ENCODE measurements at places on chromosomes 7 and 10. TPM values are rescaled to one million over a fixed set of nuclear protein-coding genes. Genes with fewer than 3 reads are reported as not detected.

DNA sequence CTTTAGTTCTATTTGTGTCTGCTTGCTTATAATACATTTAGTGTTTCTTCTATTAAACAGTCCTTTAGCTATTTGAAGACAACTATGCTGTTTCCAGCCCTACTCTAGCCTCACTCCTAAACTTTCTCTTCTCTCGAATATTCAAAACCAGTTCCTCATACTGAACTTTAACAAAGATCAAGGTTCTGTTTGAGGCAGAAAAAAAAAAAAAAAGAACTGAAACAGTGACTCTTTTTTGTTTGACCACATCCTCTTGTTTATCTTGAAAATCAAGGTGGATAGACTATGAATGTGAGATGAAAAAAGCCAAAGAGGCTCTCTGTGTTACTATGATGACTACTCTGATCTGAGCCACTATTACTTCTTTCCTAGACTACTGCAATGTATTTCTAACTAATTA, 154.3 kb downstream of the ZNF365 start:
- H3K4me3 ChIP-seq: no peak overlapping the region
- H3K36me3 ChIP-seq: no peaks in the 10 kb centered on the region
- no peak for DNase-seq
- no peaks in the 10 kb centered on the region for H3K27me3 ChIP-seq

DNA sequence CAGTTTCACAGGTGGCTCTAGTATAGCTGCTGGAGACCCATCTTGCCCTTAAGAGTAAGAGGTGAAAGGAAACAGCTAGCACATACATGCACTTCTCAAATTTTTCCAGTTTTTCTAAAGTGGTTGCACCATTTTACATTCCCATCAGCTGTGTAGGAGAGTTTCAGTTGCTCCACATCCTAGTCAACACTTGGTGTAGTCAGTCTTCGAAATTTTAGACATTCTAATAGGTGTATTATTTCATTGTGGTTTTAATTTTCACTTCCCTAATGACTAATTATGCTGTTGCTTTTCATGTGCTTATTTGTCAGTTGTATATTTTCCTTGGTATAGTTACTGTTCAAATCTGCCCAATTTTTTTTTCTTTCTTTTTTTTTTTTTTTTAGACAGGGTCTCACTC, 9.5 kb upstream of the HACD1 start:
- no peaks in the 10 kb centered on the region for H3K36me3 ChIP-seq
- no peaks in the 10 kb centered on the region for H3K4me1 ChIP-seq
- no peak overlapping the region for H3K27ac ChIP-seq
- no peak for DNase-seq

DNA sequence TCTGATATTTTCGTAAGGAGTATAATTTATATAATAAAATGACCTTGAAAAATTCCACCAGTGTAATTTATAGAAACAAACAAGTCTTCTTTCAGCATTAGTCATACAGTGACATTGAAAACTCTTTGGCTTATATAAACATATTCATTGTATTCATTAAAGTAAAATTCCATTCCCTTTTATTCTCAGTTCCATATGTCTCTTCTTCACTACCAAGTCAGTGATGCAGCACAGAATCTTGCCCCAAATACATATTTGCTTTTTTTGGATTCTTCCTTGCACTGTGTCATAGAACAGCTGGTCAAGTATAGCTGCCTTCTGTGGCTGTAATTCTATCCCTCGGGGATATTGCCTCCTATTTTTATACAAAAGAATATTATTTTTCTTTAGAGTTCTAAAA, 884.5 kb upstream of the POT1 start:
- no peaks in the 10 kb centered on the region for H3K4me1 ChIP-seq
- no peak overlapping the region for H3K4me3 ChIP-seq
- no peaks in the 10 kb centered on the region for H3K27me3 ChIP-seq
- no peak overlapping the region for H3K27ac ChIP-seq

DNA sequence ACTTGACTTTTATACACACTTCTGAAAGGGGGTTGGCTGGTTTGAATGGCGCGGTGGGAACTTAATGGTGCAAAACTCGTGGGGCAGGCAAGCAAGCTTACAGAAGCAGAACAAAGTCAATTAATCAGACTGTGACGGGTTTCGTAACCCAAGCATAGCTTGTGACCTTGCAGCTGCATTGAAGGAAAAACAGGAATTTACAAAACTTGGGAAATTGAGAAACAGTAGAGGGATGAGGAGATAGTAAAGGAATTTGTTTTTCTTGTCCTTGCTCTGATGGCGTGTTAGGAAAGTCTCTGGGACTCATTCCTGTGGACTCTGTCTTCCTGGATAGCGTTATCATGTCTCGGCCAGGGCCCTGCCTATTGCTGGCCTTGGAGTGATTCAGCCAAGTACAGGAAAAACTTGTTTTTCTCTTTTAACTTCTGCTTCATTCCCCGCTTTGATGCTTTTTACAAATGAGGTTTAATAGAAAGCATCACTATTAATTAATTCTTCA, 220.0 kb upstream of the KCND2 start:
- H3K4me1 ChIP-seq: no peaks in the 10 kb centered on the region
- peak overlapping the region; percentile 30 for H3K27ac ChIP-seq
- H3K27me3 ChIP-seq: no peaks in the 10 kb centered on the region
- DNase-seq: peak; percentile 60
- no peak overlapping the region for H3K4me3 ChIP-seq
- no peaks in the 10 kb centered on the region for H3K36me3 ChIP-seq

GRCh38 chr10:73797324-73798025, 12.1 kb downstream of the ZSWIM8 start:
- no peak overlapping the region for H3K4me3 ChIP-seq
- H3K36me3 ChIP-seq: peaks cover 100% of the 10 kb centered on the region
- no peak for DNase-seq
- H3K27ac ChIP-seq: no peak overlapping the region

Gene CARD11
- total RNA-seq: 0.84 TPM

- H3K4me3 ChIP-seq: no peak overlapping the region
- peaks cover 2% of the 10 kb centered on the region for H3K27me3 ChIP-seq
- no peak for DNase-seq
- no peak overlapping the region for H3K27ac ChIP-seq
Observed at GRCh38 chr7:121909716-121910345, 36.9 kb downstream of the PTPRZ1 start.

DNA sequence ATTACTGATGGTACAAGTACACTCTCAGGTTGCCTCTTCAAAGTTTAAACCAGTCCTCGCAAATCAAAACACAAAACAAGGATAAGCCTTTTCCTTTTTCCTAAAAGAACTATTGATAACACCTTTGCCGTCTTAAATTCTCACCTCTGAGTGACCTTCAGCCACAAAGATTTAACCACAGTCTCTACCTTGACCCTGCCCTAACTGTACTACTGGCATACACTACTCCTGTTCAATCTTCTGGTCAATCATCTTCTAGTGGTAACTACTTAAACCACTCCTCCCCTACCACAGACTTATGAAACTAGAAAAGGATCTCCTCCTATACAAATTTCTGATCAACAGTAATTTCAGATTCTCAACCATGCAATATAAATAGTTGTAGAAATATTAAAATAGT, 15.1 kb downstream of the UPF2 start:
- no peak for DNase-seq
- H3K36me3 ChIP-seq: peaks cover 5% of the 10 kb centered on the region
- H3K27ac ChIP-seq: no peak overlapping the region
- H3K4me1 ChIP-seq: peaks cover 14% of the 10 kb centered on the region
- no peak overlapping the region for H3K4me3 ChIP-seq

- no peaks in the 10 kb centered on the region for H3K36me3 ChIP-seq
- no peaks in the 10 kb centered on the region for H3K27me3 ChIP-seq
- no peak overlapping the region for H3K4me3 ChIP-seq
- H3K27ac ChIP-seq: no peak overlapping the region
Observed at GRCh38 chr7:81159402-81159801, 240.6 kb upstream of the SEMA3C start.

GRCh38 chr7:55546814-55547213, 25.5 kb downstream of the VOPP1 start:
- H3K27ac ChIP-seq: peak overlapping the region; percentile 89
- no peaks in the 10 kb centered on the region for H3K27me3 ChIP-seq
- peaks cover 70% of the 10 kb centered on the region for H3K4me1 ChIP-seq

Gene SEMA4G
- total RNA-seq: 0.74 TPM

DNA sequence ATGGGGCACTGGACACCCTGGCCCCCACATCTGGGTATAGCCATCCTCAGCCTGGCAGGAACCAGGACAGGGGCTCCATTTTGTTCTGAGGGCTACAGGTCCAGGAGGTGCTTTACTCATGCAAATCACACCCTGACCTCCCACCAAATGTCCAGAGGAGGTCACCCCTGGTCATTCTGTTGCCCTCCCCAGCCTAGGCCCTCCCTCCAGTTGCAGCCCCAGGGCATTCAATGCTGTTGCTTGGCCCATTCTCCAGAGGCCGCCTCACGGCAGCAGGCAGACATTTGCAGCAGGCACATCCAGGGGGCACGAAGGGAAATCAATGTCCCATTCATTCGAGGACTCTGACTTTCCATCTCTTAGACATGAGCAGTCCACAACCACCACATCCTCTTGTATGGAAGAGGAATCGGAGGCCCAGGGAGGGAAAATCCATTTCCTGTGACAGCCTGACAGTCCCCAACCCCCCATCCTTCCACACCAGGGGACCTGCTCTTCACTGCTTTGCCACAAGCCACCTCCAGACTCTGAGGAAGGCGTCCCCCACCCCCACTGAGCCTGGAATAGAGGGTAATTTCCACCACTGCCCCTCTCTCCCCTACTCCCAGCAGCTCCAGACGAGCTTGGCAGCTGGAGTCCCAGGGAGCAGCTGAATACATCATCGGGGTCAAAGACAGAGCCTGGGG, 76.2 kb upstream of the UNC5B start:
- peaks cover 2% of the 10 kb centered on the region for H3K27me3 ChIP-seq
- H3K4me1 ChIP-seq: no peaks in the 10 kb centered on the region
- no peak overlapping the region for H3K4me3 ChIP-seq
- no peaks in the 10 kb centered on the region for H3K36me3 ChIP-seq

GRCh38 chr7:46291050-46291438, 370.0 kb upstream of the IGFBP3 start:
- no peak overlapping the region for H3K27ac ChIP-seq
- H3K4me3 ChIP-seq: no peak overlapping the region
- no peaks in the 10 kb centered on the region for H3K4me1 ChIP-seq
- no peaks in the 10 kb centered on the region for H3K36me3 ChIP-seq
- no peak for DNase-seq

Gene HYAL4
- total RNA-seq: 2.2 TPM

Gene LRRD1
- total RNA-seq: not detected

- H3K4me3 ChIP-seq: no peak overlapping the region
- no peaks in the 10 kb centered on the region for H3K27me3 ChIP-seq
- peak; percentile 15 for DNase-seq
- H3K36me3 ChIP-seq: no peaks in the 10 kb centered on the region
- H3K4me1 ChIP-seq: peaks cover 25% of the 10 kb centered on the region
Observed at GRCh38 chr10:5947471-5948207, 29.7 kb downstream of the IL15RA start.

DNA sequence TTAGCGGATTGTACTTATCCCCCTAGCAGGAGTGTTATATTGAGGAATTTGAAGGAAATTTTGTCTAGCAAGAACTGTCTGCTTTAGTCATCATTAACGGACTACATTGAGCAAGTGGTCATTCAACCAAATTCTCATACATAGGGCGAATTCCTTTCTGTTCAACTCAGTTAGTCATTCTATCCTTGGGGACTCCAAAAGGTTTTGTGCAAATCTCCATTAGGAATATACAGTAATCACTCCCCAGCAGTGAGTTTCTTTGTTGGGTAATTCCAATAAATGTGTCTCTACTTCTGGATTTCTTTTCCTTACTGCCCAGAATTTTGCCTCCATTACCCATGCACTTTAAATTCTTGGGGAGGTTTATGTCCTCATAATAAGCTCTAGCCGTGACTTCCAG, 51.1 kb downstream of the EPDR1 start:
- no peaks in the 10 kb centered on the region for H3K4me1 ChIP-seq
- H3K4me3 ChIP-seq: no peak overlapping the region
- no peaks in the 10 kb centered on the region for H3K36me3 ChIP-seq
- H3K27me3 ChIP-seq: no peaks in the 10 kb centered on the region

DNA sequence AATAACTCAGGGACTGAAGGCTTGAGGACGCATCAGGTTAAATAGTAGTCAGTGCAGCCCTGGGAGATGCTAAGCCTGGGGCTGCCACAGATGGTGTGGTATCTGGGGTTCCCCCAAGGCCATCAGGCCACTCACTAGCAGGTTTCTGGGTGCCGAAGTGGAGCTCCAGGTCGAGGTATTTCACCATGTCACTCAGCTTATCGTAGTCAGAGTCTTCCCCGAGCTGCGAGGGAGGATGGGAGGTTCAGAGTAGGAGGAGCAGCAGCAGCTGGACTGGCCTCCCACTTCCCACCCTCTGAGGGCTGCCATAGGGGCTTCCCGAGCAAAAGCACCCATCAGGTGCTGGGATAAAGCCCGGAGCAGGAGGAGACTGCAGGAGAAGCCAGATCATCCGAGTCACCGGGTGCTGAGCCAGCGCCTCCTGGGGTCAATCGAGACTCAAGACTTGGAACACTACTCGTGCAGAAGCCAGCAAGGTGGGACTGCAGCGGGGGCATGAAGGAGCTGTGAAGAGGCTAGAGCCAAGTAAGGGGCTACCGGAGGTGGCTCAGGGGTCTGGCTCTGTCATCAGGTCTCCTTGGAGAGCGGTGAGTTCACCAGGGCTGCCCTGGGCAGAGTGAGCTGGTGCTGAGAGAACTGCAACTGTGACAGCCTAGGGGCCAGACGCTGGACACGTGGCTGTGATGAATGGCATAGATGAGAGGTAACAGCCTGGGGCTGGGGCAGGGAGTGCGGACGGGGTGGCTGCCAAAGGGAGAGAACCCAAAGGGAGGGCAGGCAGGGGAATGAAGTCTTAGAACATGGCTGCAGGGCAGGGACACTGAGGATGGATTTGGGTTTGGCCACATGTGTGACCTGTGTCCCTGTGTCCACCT, 45.3 kb downstream of the GRID2IP start:
- H3K27ac ChIP-seq: no peak overlapping the region
- peaks cover 9% of the 10 kb centered on the region for H3K4me1 ChIP-seq
- H3K27me3 ChIP-seq: no peaks in the 10 kb centered on the region
- H3K36me3 ChIP-seq: no peaks in the 10 kb centered on the region
- H3K4me3 ChIP-seq: no peak overlapping the region

DNA sequence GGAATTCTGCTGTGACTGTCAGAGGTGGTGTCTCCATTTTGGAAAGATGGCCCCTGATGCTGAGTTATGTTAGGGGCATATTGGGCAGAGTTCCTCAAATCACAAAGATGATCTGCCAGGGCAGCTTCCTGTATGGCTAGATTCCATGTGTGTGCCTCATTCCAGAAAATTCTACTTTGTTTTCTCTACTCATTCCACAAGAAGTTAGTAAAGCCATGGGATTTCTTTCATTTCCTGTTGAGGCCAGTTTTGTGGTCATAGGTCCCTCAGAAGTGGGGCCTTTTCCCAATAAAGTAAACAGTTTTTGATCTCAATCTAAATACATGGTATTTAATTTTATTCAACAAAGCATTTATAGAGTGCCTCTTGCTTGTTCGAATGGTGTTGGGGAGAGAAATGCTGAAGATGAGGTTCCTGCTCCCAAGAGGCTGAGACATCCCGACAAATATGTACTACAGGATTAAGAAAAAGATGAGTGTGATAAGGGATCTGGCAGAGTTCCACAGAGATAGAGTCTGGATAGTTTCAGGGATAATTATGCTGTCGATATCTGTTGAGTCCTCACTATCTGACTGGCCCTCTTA, 33.0 kb downstream of the MINDY4 start:
- DNase-seq: no peak
- no peak overlapping the region for H3K4me3 ChIP-seq
- H3K27ac ChIP-seq: no peak overlapping the region
- no peaks in the 10 kb centered on the region for H3K36me3 ChIP-seq
- no peaks in the 10 kb centered on the region for H3K27me3 ChIP-seq

Gene OPN1SW
- total RNA-seq: not detected
